ENCODE measurements at places on chromosomes 3 and 15.

DNA sequence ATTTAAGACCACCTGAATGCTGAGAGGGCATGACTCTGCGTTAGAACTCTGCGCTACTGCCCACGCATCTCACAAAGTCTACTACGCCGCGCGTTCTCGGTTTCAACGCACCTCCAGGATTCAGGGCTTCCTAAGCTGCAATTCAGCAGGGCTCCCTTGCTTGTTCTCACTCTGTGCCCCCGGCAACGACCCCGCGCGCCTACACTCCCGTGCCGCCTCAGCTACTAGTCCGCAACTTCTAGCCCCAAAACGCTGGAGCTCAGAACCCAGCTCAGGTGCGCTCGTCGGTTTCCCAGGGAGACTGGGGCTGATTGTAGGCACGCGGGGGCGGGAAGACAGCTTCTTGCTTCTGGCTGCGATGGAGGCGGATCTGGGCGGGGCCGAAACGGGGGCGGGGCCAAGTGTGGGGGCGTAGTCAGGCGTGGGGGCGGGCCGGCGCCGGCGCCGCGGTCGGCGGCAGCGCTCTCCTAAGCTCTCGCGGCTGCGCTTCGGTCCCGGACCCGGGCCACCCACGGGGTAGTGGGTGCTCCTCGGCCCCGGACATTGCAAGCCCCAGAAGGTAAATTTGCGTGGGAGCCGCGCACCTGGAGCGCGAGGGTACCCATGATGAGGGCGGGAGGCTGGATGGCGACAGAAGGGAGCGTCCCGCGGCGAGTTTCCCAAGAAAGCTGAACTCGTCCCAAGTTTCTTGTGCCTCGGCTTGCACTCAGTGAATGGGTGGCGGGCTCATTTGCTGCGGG, at the start of gene ARHGEF26:
ARHGEF26 (plus strand) TSS at position 430 of the 740 bp plus-strand sequence. CDS start 603 bp downstream, outside the sequence.
- DNase-seq: no peak

- no peak for DNase-seq
These were observed 16.9 kb downstream of the TTBK2 start for GRCh38 chr15:42903388-42904324.

DNA sequence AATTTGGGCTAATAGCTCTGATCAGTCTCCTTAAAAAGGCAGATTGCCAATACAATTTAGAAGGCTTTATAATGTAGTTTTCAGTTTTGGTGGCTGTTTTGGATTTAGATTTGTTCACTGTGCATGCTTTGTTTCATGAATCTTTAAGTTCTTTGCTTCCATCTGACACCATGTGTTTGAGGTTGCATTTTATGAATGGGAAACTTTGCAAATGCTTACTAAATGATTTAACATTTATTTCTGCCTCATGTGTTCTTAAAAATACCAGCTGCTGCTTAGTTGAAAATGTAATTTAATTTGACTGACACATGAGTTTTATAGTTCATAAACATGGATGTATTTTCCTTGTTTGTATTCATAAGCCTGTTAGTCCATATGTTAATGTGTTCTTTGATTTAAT, 78.6 kb downstream of the RNF13 start:
- DNase-seq: no peak

- no peak for DNase-seq
These were observed 36.8 kb upstream of the KLHL25 start for GRCh38 chr15:85831415-85832113.

GRCh38 chr15:71660501-71660900, 149.9 kb upstream of the NR2E3 start:
- no peak for DNase-seq

GRCh38 chr3:155149494-155149893, 69.4 kb downstream of the MME start:
- DNase-seq: no peak

GRCh38 chr3:33883538-33883950, 85.1 kb downstream of the PDCD6IP start:
- DNase-seq: no peak

DNA sequence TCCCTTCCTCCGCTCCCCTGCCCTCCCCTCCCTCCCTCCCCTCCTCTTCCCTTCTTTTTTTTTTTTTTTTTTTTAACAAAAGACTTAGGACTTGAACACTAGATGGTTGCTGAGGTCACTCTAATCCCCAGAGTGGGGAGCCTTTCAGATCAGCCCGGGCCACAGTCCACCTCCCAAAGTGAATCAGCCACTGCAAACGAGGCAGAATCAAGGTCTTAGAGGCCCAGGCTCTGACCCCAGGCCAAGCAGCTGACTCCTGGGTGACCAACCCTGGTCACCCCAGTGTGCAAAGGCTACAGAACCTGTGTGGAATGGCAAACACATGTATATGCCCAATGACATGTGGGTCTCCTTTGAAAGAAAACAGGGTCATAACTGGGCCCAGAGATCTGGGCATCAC, 18.3 kb upstream of the EHD4 start:
- no peak for DNase-seq

DNA sequence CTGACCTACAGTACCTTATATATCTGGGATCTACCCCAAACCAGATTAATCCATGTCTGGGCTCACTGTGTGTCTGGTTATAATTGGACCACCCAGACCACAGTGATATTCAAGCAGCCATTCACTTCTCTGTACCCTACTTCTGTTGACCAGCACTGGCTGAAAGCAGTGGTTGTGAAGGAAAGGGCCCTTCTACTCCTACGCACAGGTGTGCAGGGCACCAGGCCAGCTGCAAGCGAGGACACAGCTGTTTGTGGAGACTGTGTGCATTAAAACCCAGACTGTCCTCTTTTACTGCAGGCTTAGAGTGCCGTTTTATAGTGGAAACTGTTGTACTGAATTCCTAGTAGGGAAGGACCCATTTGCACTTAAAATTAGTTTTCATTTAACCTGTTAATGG, 29.5 kb downstream of the CTDSPL start:
- no peak for DNase-seq

DNA sequence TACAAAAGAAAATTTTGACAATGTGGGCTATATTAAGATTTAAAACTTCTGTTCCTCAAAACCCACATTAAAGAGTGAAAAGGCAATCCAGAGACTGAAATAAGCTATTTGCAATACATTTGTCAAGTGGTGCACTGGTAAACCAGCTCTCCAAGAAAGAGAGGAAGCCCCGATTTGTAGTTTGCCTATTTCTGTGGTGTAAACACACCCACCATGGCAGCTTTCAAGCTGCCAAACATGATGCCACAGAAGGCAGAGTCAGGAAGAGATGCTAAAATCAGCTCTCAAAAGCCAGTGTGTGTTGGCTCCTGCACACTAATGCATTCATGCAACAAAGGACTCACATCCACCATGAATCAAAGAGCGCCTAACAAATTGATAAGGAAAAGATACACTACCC, 17.5 kb downstream of the RFTN1 start:
- DNase-seq: no peak

- no peak for DNase-seq
These were observed 1.0 kb downstream of the C3orf38 start for GRCh38 chr3:88150806-88151205.

DNA sequence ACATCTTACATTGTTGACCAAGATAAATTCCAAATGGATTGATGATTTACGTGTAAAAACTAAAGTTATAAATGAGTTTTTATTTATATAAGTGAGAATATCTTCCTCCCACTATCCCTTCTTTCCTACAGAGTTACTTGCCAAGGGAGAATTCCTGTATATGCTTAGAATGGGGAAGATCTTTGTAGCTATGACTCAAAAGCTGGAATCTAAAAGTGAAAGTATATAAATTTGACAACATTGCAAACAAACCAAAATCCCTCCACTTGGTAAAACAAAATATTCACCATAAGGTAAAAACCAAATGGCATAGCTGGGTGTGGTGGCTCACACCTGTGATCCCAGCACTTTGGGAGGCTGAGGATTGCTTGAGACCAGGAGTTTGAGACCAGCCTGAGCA, 52.7 kb upstream of the GCNT3 start:
- DNase-seq: no peak

DNA sequence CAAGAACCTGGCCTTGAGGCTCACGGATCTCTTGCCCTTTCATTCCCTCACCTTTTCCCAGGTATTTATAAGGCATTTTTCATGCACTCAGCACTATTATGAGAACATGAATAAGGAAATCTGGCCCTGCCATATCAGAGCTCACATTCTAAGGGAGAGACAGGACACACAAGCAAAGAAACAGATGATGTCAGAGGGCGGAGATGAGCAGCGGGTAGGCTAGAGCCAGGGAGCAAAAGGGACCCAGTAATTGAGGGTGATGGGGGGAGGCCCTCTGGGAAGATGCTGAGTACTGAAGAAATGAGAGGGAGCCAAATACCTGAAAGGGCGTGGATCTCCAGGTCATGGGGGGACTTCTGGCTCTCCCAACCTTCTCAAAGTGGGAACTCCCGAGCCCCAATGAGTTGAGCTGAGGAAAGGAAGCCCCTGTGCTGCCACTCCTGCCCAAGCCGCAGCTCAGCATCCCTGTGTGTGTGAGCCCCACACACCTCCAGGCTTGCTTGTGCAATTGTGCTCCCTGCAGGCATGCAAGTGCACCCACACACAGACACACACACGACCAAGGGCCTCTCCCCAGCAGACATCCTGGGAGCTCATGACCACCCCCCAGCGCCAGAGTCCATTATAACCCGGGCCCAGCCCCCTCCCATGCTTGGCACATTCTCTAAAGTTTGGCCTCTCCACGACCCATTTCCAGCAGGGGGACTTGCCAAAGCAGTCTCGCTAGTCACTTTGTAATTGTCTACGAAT, 81.4 kb upstream of the PXYLP1 start:
- no peak for DNase-seq

DNA sequence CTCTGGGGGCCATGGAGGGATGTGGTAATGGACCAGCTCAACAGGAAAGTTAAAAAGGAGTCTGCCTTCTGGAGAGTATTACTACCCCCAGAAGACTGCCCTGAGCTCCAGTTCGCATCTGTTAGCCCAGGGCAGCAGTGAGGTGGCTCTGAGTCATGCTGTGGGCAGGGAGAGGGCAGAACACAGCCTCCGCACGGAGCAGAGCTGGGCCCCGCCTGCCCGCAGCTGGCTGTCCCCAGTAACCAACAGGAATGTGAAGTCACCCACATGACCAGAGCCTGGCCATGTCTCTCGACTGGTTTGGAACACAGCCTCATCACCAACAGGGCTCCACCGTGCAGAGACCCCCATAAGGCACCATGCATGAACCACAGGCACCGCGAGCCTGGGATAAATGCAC, 62.1 kb downstream of the CYFIP1 start:
- no peak for DNase-seq

- no peak for DNase-seq
These were observed 401.5 kb downstream of the ZBTB20 start for GRCh38 chr3:114745322-114746240.

DNA sequence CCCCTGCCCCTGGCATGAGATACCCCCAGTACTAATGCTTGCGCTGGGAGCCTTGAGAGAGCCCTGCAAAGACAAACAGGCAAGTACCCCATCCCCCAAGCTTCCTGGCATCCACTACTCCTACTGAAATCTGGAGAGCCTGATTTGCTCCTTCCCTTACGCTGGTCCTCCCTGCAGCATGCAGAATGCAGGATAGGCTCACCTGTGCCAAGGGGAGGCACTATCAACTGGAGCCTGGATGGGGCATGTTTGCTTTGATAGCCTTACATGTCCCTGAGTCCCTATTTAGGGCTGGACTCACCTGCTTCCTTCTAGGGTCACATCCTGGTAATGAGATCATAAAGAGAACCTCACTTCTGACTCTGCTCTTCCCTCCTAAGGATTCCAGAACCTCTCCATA, 42.9 kb downstream of the RAB11A start:
- DNase-seq: no peak

DNA sequence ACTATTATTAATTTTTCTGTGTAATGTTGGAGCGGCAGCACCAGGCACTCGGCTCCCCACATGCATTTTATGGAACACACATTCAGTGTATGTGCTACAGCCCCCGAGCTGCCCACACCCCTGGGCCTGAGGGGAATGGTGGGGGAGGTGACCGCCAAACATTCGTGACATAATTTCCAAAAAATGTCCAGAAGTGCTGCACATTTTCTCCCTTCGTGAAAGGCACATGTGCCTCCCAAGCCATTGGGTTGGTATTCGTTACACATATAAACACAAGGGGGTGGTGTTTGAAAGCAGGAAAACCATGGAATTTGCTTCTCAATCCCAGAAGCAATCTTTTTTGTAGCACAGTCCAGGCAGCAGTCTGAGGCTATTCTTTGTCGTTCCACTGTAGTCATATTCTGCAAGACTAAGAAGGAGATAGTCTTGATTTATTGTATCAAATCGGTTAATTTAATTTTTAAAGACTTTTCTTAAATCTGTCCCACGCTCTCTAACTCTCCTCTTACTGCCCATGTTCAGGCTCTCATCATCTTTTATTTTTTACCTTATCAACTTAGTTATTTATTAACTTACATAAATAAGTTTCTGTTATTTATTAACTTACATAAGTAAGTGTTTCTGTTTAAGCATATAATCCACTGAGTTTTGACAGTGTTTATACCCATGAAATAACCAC, 39.2 kb upstream of the POLR2M start:
- DNase-seq: no peak

DNA sequence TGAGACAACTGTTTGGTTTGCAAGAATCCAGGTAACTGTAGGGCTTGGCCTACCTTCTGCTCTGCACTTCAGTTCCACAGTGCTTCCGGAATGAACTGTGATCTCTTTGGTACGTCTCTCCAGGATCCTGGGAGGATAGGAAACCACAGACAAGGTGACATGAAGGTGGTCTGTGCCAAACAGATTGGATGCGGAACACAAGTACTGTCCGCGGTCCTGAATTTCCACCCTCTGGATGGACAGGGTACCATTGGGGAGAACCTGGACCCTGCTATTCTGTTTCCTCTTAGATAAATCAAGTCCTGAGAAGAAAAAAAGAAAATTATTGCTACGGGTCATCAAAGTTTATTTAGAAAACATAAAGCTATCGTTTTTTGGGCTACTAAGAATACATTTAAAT, 17.3 kb downstream of the IGSF10 start:
- DNase-seq: no peak

- DNase-seq: no peak
These were observed 36.5 kb downstream of the FAM98B start for GRCh38 chr15:38490242-38490922.

GRCh38 chr3:72232331-72232730, 447.4 kb upstream of the PROK2 start:
- no peak for DNase-seq

- no peak for DNase-seq
These were observed 13.7 kb upstream of the TLE3 start for GRCh38 chr15:70111203-70112073.

DNA sequence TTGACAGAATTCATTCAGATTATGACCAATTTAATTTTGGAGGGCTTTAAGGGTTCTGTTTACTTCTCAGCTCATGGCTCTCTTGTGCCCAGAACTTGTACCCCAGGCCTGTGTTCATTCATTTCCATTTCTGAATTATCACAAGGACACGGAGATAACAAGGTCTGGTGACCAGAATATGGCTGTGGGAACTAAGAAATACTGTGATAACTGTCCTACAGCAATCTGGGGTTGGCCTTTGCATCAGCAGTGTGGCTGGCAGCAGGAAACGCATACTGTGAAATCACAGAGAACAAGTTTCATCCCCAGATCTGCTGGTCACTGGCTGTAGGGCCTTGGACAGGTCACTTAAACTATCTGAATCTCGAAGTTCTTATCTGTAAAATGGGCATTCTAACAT, 41.8 kb upstream of the TPM1 start:
- DNase-seq: no peak
